ENCODE measurements at places on chromosomes 2 and 18.

DNA sequence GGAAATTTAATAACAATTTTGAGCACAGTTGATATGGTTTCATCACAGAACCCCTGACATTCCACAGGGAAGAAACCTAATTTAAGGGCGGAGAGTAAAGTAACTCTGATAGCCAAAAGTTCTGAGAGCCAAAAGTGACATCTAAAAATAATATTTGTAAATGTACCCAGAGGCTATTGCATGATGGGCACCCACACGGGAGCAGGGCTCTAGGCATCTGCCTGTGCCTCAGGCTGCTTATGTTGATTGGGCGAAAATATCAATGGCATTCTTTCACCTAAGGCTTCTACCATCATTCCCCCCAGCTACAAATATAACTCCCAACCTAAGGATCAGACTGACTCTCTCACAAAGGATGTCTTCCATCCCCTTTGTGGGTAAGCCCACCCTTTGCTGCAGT lies 54.1 kb upstream of the PTPRM start:
- DNase-seq, result no peak

- no peak for DNase-seq
Measured at GRCh38 chr2:147365622-147366021, 479.2 kb upstream of the ACVR2A start.

DNA sequence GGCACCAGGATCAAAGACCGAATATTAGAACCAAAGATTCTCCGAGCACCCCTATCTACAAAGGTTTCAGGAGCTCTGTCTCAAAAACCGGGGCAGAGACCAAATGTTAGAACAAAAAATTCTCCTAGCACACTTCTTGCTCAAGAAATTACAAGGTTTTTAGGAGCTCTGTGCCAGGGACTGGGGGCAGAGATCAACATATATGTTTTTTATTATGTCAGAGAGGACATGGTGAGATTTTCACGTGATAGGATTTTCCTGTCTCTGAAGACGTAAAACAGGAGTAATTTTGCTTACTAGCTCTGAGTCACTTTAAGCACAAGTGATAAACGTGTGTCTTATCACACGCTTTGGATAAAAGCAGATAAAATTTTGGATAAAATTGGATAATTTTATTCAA lies 34.8 kb upstream of the ODC1 start:
- DNase-seq, result no peak

DNA sequence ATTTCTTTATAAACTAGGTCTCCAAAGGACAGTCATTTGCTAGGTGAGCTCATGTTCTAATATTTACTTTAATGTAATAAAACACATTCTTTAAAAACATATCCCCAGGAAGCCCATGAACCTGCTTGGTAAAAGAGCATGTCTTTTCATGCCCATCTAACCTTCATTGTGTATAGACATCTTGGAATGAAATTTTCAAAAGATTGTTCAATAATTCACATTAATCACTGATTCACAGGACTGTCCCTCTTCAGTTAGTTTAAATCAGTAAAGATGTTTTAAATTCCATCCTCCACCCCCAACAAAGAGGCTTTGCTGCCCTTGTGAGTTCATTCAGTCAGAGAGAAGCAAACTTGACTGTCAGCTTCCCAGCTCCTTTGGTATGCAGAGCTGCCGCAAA lies 633.4 kb upstream of the CELF4 start:
- no peak for DNase-seq

- DNase-seq, result no peak
Measured at GRCh38 chr2:227933884-227934283, 62.5 kb downstream of the DAW1 start.

DNA sequence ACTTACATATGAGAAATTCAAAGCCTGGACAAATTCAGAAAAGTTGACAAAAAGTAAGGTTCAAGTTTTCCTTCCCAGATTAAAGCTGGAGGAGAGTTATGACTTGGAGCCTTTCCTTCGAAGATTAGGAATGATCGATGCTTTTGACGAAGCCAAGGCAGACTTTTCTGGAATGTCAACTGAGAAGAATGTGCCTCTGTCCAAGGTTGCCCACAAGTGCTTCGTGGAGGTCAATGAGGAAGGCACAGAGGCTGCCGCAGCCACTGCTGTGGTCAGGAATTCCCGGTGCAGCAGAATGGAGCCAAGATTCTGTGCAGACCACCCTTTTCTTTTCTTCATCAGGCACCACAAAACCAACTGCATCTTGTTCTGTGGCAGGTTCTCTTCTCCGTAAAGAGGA lies 17.0 kb downstream of the SERPINB8 start:
- no peak for DNase-seq

- no peak for DNase-seq
Measured at GRCh38 chr18:77093067-77093430, 39.5 kb downstream of the MBP start.

DNA sequence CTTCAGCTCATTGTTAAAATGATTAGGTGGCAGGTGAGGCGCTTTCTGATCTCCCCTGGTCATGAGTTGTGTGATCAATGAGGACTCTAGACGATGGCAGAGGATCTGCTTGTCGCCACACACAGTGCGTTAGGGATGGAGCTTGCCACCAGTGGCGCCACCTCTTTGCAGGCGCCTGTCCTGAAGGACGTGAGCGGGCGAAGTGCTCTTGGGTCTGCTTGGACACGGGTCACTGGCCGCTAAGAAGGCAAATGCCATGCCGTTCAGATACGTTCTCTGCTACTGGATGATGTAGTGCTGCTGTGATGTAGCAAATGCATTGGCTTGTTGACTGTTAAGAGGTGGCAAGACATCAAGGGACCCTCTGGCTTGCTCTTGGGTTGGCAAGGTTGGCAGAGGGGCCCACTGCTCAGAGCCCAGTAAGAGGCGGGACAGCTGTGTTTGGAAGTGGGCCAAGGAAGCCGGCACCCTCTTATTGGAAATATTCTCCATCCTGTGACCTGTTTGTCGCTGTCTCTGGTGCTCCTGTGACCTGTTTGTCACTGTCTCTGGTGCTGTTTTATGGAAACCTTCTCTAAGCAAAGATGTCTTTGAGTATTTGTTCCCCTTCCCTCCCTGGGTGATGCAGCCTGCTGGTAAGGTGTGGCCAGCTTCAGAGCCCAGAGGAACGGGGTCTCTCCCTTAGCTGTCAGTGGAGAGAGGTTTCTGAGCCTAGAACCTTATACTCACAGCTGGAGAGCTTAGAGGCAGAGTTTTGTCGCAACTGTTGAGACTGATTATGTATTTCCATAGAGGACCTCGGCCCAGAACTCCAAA lies 14.6 kb downstream of the LDLRAD4 start:
- DNase-seq, result no peak

DNA sequence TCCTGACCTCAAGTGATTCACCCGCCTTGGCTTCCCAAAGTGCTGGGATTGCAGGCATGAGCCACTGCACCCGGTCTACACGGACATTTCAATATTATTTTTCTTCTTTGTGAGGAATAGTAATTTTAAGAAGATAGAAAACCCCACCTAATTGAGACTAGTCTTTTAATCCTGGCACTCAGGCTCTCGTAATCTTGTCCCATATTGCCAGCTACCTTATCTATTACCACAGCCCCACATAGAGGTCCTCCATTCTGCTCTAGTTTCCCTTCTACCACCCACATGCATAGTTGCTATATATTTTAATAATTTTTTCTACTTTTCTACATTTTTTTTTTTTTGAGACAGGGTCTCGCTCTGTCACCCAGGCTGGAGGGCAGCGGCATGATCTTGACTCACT lies 9.5 kb upstream of the USP14 start:
- DNase-seq, result no peak

- no peak for DNase-seq
Measured at GRCh38 chr2:132478461-132479105, 62.0 kb downstream of the GPR39 start.

DNA sequence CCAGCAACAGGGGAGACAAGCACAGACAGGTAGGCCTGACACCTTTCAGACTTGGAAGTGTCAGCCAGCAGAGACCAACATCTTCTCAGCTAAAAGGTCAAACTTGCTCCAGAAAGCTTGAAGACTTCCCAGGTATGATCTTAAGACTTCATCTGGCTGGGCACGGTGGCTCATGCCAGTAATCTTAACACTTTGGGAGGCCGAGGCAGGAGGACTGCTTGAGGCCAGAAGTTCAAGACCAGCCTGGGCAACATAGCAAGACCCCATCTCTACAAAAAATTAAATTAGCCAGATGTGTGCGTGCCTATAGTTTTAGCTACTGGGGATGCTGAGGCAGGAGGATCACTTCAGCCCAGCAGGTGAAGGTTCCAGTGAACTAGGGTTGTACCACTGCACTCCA lies 39.0 kb upstream of the SPRED2 start:
- no peak for DNase-seq

DNA sequence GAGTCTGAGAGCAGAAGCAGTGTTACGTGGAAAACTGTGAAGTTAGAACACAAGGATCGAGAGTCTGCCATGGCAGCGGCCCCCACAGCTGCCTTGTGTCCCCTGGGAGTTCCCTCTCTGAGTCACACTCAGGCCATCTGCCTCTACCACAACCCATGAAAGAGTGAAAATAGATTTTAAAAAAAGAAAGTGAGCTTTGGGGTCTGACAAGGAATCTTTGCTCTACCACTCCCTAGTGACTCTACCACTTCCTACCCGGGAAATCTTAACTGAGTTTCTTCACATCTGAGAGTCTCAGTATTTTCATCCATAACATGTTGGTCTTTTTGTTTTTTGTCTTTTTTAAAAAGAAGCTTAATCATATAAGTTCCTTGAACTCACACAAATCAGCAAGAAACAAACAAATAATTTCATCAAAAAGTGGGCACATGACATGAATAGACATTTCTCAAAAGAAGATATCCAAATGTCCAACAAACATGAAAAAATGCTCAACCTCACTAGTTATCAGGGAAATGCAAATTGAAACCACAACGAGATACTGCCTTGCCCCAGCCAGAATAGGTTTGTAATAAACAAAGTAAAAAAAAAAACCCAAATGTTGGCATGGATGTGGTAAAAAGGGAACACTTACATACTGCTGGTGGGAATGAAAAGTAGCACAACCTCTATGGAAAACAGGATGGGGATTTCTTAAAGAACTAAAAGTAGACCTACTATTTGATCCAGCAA lies 2.4 kb upstream of the MSGN1 start:
- no peak for DNase-seq

DNA sequence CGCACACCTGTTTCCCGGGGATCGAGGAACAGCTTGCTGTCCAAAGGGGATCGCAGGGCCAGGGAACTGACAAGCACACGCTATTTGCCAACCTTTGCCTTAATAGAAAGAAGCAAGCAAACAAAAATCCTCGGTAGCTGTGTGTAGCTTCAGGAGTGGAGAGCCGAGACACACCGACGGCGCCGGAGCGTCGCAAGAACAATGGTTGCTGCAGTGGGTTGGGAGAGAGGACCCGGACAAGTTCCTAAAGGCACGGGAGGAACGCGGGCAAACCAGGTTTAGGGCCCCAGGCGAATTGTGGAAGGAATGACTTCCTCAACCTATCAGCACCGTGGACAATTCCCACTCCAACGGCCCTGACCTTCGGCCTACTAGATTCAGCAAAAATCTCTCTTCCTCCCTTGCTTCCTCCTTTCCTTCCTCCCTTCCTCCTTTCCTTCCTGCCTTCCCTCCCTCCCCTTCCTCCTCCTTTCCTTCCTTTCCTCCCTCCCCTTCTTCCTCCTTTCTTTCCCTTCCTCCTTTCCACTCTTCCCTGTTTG lies 4.9 kb upstream of the NEUROD1 start:
- DNase-seq, result no peak

DNA sequence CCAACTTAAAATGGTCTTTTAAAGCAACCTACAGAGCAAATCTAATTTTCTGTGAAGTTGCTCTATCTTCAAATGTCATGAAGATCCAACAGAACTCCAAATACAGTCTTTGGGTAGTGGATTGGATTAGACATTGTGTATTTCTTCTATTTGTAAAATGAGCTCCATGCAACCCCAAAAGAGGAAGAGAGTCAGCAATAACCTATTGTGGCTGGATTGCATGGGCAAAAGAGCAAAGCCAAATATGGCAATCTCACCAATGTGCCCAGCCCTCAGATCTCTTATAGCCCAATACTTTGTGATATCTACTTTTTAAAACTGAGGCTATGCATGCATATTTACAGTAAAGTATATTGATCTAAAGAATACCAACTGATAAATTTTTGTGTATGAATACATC lies 146.3 kb downstream of the TXNL1 start:
- DNase-seq, result no peak

DNA sequence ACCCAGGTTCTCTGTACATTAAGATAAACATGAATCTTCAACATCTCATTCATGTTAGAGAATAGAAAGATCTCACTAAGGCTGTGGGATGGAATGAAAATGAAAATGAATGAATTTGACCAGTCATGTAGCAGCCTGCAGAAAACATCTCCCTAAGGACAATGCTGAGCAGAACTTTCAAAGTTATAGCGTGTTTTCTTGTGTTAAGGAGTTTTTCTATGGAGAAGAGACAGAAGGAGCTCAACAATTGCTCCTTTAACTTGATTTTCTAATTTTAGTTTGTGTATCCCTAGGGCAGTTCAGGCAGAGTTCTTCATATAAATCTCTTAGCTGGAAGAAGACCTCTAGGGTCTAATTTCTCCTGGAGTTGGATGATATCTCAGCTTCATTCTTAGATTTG lies 45.2 kb upstream of the PDCL3 start:
- DNase-seq, result no peak

GRCh38 chr18:22739061-22739642 lies 194.0 kb upstream of the RBBP8 start:
- no peak for DNase-seq

DNA sequence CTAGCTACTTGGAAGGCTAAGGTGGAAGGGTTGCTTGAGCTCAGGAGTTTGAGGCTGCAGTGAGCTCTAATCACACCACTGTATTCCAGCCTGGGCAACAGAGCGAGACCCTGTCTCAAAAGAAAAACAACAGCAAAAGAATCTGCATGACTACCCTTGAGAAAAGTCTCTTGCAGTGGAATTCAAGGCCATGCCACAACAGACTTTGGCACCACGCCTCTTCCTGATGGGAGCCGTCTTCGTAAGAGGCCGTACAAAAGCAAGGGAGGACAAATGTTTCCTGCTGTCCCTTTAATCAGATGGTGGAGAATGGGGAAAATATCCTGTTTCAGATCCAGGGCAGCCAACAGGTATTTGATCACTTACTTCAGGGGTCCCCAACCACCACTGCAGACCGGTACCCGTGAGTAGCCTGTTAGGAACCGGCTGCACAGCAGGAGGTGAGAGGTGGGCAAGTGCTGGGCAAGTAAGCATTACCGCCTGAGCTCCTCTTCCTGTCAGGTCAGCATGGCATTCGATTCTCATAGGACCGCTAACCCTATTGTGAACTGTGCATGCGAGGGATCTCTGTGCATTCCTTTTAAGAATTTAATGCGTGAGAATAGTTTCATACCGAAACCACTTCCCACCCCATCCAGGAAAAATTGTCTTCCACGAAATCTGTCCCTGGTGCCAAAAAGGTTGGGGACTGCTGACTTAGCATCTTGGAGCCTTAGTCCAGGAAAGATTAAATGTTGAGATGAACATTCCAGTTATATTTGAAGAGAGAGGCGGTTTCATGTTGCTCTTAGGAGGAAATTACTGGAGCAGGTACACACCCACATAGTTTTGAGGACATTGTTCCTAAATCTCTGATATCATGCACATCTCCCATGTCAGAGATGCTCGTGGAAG lies 94.4 kb upstream of the XPO1 start:
- DNase-seq, result no peak

GRCh38 chr2:44736270-44736942 lies 205.1 kb upstream of the SIX3 start:
- no peak for DNase-seq
